Astrocyte of the hippocampus (primary cell): ENCODE measurements at places on chromosomes 1 and 21.

DNA sequence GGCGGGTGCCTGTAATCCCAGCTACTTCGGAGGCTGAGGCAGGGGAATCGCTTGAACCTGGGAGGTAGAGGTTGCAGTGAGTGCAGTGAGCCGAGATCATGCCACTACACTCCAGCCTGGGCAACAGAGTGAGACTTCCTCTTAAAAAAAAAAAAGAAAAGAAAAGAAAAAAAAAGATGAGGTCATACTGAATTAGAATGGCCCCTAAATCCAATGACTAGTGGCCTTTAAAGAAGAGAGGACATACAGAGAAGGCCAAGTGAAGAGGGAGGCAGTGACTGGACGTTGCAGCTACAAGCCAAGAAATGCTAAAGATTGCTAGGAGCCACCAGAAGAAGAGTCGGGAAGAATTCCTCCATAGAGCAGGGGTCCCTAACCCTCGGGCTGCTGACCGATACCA, 76.9 kb upstream of the TIAM1 start:
- no peak for DNase-seq

DNA sequence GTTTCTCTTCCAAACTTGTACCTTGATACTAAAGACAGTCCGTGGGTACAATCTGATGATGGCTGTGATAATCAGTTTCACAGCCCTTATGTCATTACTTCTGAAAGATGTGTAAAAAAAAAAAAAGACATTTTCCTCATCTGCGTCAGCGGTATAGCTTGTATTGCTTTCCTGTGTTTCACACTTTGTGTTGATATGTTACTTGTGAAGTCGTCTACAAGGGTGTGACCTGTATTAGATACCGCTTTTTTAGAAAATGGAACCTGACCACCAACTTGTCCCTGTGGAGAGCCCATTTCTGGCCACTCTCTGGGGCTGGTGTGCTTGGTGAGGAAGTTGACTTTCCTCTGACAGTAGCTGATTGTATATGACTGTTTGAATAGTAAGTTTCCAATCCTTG, 50.5 kb downstream of the PEX14 start:
- no peak for DNase-seq

GRCh38 chr1:232248276-232248820, 381.6 kb downstream of the SIPA1L2 start:
- DNase-seq: no peak

- no peak for DNase-seq
Observed at GRCh38 chr1:99786751-99787501, 20.5 kb upstream of the FRRS1 start.

DNA sequence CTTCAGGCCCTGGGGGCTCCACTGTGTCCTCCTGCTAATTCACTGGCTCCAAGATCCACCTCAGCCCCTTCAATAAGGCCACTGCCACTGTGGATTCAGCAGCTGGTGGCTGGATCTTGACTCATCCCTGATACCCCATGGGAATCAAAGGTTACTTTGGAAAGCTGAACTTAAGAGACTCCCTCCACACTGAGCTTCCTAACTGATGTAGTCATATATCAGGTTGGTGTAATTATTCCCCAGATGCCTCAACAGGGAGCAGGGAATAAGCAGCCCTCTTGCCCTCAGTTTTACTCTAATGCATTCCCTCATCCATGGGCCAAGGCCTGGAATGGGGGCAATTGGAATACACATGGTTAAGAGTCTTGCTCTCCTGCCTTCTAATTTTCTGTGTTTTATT, 164.6 kb downstream of the FASLG start:
- DNase-seq: no peak

- DNase-seq: no peak
Observed at GRCh38 chr1:243455760-243456651, 200.2 kb downstream of the SDCCAG8 start.

GRCh38 chr21:44969931-44970755, 30.3 kb downstream of the SLX9 start:
- peak; percentile 58 for DNase-seq

DNA sequence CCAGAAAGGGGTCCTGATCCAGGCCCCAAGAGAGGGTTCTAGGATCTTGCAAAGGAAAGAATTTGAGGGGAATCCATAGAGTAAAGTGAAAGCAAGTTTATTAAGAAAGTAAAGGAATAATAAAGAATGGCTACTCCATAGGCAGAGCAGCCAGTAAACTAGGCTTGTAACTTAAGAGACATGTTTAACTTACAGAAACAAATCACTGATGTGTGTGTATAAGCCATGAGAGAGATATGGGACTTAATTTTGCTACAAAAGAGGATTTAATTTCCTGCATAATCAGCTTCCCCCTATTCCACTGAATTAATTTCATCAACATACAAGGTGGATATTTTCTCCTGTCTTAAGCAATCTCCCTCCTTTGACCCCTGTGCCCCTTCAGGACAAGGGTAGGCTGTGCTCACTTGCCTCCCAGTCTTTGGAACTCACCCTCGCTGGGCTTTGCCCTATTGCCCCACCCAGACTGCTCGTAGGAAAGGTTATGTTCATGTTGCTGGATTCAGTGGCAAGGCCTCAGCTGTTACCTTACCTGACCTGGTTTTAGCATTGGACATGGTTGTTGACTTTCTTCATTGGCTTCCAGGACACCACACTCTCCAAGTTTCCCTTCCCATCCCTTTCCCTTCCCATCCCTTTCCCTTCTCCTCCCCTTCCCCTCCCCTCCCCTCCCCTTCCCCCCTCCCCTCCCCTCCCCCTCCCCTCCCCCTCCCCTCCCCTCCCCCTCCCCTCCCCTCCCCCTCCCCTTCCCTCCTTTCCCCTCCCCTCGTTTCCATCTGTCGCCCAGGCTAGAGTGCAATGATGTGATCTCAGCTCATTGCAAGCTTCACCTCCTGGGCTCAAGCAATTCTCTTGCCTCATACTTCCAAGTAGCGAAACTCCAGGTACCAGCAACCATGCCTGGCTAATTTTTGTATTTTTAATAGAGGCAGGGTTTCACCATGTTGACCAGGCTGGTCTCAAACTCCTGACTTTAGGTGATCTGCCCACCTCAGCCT, 44.6 kb downstream of the TBCE start:
- no peak for DNase-seq

- no peak for DNase-seq
Observed at GRCh38 chr1:182651339-182651724, 33.1 kb downstream of the RGS8 start.

DNA sequence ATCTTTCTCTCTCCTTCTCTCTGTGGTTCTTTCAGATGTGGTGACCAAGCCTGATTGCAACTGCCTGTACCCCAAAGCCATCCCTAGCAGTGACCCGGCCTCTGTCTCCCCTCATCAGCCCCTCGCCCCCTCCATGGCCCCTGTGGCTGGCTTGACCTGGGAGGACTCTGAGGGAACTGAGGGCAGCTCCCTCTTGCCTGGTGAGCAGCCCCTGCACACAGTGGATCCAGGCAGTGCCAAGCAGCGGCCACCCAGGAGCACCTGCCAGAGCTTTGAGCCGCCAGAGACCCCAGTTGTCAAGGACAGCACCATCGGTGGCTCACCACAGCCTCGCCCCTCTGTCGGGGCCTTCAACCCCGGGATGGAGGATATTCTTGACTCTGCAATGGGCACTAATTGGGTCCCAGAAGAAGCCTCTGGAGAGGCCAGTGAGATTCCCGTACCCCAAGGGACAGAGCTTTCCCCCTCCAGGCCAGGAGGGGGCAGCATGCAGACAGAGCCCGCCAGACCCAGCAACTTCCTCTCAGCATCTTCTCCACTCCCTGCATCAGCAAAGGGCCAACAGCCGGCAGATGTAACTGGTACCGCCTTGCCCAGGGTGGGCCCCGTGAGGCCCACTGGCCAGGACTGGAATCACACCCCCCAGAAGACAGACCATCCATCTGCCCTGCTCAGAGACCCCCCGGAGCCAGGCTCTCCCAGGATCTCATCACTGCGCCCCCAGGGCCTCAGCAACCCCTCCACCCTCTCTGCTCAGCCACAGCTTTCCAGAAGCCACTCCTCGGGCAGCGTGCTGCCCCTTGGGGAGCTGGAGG, 12.7 kb downstream of the CSF1 start:
- DNase-seq: peak; percentile 26

DNA sequence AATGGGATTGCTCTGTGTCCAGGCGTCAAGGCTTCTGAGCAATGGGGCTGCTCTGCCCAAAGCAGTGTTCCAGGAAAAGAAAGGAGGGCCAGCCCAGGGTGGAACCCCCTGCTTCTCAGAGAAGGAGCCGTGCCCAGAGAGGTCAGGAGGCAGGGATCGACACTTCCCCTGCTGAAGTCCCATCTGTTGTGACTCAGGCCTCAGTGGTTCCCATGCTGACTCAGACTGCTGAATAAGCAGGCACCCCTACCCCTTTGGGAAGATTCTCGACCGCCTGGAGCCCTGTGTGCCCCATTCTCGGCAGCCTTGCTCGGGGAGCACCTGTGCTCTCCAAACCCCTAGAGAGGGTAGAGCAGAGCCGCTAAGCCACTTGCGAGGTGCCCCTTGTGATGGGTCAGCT, 23.9 kb downstream of the PKP1 start:
- no peak for DNase-seq

DNA sequence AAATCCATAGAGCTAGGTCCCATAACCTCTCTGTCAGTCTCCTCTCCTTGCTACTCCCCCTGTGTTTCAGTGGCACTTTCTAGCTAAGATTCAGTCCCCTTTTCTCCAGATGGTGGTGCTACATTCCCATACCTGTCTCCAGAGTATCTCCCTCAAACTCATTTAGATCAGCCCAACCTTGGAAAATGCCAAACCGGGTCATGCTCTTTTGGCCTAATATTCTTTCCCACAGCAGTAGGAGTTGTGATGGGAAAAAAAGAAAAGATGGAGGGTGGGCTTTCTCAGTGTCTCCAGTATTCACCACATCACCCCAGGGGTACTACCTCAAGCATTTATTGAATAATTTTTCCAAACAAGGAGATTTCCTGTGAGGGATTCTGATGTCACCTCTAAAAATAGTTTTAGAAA, 3.2 kb upstream of the RXFP4 start:
- peak; percentile 79 for DNase-seq

GRCh38 chr1:88678405-88678804, 5.7 kb upstream of the PKN2 start:
- no peak for DNase-seq

- DNase-seq: peak; percentile 67
Observed at GRCh38 chr1:201361652-201362504, 15.6 kb downstream of the TNNT2 start.

GRCh38 chr1:30920827-30921226, 12.3 kb upstream of the SDC3 start:
- DNase-seq: no peak

DNA sequence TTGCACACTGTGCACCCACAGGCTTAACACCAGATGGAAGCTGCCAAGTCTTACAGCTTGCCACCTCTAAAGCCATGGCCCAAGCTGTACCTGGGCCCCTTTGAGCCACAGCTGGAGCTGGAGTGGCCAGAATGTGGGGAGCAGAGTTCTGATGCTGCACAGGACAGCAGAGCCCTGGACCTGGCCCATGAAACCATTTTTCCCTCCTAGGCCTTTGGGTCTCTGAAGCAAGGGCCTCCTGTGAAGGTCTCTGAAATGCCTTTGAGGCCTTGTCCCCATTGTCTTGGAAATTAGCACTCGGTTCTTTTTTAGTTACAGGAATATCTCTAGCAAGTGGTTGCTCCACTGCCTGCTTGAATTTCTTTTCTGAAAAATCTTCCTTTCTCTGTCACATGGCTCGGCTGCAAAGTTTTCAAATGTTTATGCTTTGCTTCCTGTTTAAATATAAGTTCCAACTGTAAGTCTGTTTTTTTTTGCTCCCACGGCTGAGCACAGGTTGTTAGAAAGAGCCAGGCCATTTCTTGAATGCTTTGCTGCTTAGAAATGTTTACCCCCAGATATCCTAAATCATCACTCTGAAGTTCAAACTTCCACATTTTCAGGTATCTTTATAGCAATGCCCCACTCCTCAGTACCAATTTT, 156.8 kb upstream of the GORAB start:
- DNase-seq: no peak

DNA sequence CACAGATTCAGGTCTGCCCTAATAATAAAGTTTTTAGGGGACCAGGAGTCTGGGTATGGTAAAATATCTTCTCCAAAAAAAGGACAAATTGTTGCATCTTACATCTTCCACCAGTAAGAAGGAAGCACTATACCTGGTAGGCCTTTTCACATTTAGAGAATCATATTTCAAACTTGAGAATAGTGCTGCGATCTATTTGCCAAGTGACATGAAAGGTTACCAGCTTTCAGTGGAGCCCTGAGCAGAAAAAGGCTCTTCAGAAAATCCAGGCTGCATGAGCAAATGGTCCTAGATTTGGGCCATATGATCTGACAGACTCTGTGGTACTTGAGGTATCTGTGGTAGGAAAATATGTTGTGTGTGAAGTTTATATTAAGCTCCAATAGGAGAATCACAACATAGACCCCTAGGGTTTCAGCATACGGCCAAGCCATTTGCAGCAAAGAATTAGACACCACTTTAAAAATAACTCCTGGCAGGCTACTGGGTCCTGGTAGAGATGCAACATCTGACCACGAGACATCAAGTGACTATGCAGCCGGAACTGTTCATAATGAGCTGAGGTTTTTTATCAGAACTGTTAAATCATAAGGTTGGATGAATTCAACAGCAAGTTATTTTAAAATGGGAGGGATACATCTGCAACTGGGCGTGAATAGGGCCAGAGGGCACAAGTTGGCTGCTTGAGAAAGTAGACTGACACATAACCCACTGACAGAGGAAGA, 38.6 kb upstream of the CCDC190 start:
- peak; percentile 85 for DNase-seq

DNA sequence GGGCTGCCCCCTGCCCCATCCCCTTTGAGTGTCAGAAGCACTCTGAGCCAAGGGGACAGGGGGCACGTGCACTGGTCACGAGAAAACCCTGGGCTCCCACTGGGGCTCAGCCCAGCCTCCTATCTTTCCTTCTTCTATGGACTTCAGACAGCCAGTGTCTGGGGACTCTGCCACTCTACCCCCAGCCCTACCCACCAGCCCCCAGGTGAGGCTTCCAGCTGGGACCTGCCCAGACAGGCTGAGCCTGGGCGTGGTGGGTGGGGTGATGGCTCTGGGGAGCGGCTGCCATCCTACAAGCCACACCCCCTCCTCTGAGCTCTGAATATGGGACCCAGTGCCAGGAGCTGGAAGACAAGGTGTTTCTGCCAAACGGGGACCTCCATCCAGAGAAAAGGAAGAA, 8.0 kb upstream of the SFN start:
- no peak for DNase-seq
